ENCODE measurements at places on chromosomes 1 and 21.

DNA sequence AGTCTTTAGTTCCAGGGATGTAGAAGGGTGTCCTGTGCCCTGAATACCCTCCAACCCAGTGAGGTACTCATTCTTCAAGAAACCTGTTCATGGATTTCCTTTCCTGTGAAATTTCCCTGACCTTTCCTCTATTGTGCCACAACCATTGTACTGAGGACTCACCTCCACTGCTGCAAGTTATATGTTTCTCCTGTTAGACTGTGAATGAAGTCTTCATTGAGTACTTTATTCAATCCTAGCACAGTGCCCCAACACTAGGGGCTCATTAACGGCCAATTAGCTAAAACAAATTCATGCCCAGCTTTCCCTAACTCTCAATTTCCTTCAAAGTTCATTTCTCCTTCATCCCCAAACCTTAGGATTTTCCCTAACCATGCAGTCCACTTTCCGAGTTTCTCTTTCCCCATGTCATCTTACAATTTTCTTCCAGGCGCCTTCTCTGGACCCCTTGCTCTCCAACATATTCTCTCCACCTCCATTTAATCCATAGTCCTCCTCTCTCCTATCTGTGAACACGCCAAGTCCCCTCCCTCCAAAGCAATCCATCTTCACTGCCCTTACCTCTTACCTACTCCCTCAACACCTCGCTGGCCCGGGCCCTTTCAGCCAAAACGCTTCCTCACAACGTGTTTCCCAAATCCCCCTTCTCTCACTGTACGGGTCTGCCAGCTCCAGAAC is 1.3 kb downstream of the TRIM33 start:
- no peak for DNase-seq

DNA sequence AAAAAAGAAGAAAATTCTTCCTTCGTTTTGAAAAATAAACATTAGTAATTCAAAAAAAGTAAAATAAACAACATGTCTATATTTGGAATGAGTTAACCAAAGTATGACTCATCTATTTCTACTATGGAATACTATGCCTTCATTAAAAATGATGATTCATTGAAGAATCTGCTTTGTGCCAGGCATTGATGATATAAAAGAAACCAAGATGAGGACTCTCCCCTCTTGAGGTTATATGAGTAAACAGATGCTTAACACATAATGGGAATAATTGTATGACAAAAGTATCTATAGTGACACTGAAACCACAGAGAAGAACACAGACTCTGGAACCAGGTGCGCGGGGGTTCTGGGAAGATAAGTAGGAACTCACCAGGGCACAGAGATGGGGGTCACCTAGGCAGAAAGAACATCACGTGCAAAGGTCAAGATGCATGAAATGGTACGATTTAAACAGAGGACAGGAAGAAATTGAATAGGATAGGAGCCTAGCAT is 18.8 kb downstream of the ELF3 start:
- no peak for DNase-seq

DNA sequence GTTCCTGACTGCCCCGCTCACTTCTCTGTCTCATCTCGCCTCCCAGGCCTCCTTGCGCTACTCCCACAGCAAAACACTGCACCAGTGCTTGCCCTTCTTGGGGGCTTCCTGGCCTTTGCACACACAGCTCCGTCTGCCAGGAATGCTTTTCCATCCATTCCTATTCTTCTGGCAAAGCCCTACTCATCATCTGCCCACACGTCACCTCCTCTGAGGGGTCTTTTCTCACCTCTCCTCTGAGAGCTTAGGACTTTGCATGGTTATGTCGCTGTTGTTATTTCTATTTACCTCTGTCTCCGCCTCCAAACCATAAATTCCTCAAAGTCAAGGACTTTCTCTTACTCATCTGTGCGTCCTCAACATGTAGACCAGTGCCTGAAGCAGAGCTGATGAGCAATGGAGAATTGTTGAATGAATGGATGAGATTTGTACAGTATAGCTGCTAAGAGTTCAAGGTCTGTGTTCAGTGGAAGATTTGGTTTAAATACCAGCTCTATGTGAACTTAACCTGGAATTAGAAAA is 26.4 kb upstream of the BTG2 start:
- no peak for DNase-seq

- peak; percentile 95 for DNase-seq
Observed at GRCh38 chr1:21939650-21940374, 2.7 kb upstream of the HSPG2 start.

DNA sequence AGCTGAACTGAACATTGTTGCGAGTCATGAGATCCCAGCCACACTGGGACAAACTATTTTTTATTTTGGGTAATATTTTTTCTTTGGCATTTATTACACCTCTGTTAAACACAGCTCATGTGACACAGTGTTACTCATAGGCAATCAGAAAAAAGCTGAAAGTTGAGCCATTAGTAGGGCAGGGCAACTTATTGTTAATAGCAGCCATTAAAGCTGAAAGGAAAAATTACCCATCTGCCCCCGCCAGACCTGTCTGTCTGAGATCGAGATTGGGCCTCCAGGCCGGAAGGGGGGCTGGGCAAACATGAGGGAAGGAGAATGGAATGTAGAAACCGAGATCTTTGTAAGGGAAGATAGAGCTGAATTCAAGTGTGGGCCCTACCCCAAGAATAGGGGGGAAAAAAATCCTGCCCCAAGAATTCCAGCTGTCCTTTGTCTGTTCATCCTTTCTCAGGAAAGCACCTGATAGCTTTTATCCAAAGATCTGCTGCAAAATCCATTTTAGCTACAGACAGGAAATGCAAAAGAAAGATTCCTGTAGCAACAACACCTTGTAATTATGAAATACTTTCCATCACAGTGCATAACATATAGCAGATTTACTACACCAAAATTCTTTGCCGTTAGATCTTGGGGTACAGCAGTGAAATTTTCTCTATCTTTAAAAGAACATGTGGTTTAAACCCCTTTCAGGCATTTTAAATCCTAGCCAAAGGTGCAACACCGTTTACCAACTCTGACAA is 212.8 kb downstream of the PBX1 start:
- DNase-seq = no peak

DNA sequence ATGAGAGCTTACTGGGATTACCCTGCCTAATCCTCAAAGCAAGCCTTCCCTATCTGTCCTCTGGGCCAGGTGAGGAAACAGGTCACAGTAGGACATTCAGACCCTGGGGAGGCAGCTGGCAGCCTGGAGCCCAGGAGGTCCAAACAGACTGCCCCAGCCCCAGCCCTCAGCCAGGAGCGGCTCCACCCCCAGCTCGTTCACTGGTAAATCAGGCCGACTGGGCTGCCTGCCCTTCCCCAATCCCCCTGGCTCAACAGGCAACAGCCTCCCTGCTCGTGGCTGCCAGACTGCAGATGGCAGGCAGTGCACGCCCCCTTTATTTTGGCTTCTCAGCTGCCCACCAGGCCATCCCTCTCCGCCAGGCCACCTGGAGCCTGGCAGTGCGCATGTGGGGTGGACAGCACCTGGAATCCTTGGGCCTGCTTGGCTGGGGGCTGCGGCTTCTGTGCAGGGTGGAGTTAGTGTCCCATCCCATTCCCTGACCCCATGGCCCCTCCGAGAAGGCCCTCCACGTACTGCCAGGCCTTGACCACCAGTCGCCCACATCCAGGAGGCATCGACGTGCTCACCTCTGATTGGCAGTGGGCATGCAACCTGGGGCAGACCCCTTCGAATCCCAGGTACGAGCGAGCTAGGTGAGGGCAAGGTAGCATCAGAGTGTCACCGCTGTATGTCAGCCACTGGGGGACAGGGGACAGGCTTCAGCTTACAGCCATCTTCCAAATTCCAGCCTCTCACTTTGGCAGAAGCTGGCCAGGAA is 11.2 kb upstream of the ZNF670 start:
- no peak for DNase-seq

GRCh38 chr1:115768549-115768948 is at the start of gene CASQ2:
CASQ2 (minus strand) TSS chr1:115768714; CDS start chr1:115768541, 173 bp downstream.
- DNase-seq = no peak

DNA sequence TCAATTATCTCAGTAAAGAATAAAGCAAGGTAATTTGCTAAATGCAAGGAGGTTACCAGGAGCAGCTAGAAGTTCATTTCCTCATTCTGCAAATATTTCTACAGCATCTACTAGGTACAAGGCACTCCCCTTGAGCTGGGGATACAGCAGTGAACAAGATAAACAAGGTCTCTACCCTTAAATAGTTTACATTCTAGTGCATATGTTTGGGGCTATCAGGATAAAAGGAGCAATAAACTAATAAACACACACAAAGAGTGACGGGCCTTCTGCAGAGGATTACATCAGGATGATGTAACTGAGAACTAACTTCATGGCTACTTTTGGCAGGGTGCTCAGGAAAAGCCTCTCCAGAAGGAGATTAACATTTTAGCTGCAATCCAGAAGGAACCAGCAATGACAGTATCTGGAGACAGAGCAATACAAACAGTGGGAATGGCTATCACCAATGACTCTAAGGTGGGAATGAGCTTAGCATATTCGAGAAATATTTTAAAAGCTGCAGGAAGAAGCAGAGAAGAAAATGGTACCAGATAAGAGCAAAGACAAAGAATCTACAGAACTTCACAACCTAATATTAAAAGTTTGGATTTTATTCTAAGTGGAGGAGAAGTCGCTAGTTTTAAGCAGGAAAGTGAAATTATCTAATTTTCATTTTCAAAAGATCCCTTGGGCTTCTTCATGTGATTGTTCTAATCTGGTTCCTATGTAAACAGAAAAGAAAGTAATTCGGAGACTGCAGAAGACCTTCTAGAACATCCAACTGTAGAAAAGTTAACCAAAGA is 25.8 kb downstream of the TP53BP2 start:
- DNase-seq = no peak

DNA sequence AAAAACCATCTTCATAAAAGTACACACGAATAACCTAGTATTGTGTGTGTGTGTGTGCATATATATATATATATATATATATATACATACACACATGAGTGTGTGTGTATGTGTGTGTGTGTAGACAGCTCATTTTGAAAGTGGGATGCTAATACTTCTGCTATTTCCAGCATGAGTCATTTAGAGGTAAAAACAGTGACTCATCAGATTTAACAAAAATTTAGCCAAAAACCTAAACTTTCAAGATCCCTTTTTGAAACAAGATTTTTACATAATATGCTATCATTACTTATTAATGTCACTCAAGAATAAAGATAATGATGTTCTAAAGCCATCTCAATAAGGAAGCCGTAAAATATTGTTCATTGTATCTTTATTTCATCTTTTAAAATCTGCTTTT is 35.6 kb upstream of the ADGRL4 start:
- no peak for DNase-seq

DNA sequence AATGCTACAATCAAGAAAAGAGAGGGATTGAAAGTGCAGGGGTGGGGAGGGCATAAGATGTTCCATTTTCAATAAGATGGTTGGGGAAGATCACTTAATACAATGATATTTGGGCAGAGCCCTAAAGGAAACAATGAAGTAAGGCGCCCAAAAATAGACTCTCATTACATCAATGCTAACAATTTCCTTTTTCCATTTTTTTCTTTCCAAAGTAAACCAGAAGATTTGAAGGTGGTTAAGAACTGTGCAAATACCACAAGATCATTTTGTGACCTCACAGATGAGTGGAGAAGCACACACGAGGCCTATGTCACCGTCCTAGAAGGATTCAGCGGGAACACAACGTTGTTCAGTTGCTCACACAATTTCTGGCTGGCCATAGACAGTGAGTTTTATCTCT is 16.8 kb downstream of the IFNAR2 start:
- no peak for DNase-seq

DNA sequence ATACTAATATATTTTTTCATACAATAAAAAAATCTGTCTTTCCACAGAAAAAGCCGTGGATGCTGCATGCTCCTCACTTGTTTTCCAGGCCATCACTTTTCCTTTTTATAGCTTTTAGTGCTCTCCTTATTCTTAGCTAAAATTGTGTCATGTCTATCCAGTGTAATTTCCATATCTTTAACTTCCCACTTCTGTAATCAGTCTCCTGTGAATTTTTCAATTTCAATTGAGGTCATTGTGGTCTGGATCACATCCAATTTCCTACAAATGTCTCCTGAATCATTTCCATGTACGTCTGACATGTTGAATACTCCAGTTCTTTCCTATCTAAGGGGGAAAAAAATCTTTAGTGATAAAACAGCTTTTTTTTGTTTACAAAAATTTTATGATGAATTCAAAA is 838.2 kb upstream of the B3GALT2 start:
- DNase-seq = no peak

- DNase-seq = no peak
Observed at GRCh38 chr1:240878631-240879030, 266.7 kb upstream of the GREM2 start.

DNA sequence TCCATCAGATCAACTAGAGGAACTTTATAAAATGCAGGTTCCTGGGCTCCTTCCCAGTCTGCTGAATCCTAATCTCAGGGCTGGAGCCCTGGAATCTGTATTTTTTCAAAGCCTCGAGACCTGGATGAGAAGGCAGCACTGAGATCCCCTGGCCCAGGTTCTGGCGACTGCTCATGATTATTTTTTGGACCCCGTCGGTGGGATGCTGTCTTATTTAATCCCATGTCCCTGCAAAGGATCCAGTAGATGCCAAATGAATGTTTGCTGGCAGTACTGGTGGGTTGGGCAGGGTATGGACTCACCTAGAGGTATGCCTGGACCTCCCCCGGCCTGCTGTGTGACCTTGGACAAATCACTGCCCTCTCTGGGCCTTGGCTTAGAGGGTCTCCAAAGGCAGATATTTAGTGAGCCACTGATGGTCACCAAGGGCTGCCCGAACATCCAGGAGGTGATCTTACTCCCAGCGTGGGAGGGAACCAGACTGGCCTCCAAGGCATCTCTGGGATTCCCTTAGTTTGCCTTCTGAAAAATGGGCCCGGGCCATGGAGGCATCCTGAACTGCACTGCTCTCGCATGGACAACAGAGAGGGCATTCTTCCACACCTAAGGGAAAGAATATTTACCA is 91.6 kb upstream of the RUNX3 start:
- DNase-seq = no peak

DNA sequence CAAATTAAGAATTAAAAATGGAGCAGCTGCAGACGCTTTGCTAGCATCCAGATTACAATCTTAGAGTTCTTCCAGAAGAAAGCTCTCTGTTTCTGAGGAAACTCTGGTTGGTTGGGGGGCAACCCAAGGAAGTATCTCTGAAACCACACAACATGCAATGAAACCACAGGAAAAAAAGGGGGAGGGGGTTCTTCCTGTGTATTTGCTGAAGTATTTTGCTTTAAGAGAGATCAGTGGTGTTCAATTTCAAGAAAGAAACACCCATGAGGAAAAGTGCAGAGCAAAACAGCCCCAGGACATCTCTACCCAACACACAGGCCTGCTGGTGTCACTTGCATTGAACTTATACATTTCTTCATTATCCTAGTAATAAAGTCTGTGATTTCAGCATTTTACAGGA is 19.7 kb upstream of the TIAM1 start:
- DNase-seq = no peak

- DNase-seq = no peak
Observed at GRCh38 chr1:153232553-153232952, 15.2 kb downstream of the PRR9 start.

DNA sequence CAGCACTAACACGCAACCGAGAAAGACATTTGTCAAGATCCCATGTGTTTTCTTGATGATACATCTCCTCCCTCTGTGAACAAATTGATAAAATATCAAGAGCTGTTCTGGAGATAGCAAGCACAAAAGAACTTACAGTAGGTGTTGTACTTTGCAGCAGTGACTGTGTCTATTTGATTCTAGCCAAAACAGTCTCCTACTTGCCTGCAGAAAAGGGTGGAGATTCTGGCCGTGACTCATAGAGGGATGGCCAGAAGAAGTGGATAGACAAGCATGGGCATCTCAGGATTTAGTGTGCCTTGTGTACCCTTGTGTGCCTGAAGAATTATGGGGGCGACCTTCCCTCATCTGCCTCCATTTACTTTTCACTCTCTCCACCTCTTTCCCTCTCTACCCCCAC is 458.4 kb upstream of the LRRC7 start:
- DNase-seq = no peak

All from mesenteric fat pad (tissue), 1 donor.